Stimulated activated CD8-positive, alpha-beta memory T cell treated with anti-CD3 and anti-CD28 coated beads, Interleukin-4, amount 100 ng/mL, for 4 hours (primary cell): ENCODE measurements at places on chromosomes 6 and 20.
A peak's percentile ranks its signal among the peaks of the same experiment; 100 is the strongest.

DNA sequence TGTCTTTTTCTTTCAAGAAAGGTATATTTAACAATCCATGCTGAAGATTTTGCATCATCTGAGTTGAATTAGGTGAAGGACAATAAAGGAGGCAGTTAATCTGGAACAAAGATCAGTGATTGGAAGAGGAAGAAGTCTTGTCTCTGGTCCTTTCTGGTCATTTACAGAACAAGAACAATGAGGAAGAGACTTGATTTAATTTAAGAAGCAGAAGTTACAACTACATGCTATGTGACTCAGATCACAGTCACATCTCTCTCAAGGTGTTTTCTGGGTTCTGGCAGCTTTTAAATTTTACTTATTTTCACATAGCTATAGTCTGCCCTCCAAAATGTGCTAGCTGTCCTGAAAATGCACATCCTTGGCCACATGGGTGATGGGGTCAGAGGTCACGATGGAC, 53.5 kb upstream of the DEK start:
- no peak for DNase-seq

DNA sequence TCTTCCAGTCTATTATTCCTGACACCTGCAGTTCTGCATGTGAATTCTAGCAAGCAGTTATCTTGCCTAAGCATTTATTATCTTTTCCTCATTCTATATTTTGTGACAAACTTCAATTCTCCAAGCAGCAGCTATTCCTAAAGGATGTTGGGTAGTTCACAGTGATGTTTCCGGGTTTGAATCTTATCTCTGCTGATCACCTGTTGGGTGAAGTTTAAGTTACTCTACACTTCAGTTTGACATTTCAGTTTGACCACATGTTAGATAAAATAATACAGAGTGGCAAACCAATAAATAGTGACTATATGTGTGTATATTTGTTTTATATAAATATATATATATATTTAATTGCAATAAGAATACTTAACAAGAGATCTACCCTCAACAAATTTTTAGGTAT, 168.6 kb downstream of the ADGRG6 start:
- DNase-seq, result no peak

GRCh38 chr6:6248651-6249050, 71.8 kb downstream of the F13A1 start:
- DNase-seq, result no peak

GRCh38 chr6:123526128-123526527, 110.6 kb downstream of the TRDN start:
- no peak for DNase-seq

DNA sequence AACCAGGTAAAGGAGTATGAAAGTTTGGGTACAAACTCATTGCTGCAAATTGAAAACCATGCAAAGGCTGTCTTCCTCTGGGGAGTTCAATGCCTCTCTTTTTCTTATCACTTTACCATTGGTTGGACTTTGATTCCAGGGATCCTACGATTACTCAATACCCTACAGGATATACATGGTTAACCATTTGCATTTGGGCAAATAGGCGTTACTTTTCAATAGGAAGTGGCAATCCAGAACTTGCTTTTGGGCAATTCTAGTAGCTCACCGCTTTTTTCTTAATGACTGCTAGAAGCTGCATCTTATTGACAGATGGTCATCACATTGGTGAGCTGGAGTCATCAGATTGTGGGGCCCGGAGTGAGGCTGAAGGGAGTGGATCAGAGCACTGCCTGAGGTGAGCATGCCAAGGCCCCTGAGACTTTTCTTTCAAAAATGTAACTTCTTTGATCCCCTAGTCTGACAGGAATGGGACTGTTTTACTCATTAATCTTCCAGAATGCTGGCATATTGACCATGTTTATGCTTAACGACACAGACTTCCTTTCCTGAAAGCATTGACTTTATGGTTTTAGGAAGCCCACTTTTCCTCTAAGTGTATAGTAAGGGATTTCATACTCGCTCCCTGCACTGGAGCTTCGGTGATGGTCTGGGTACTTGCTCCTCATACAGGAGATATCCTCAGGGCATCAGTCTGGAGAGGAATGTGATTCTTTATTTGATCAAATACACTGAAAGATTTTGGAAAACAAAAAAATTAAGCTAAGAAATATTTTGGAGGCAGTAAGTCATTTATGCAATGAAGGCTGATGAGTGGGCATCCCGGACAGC, at the start of gene CCR6:
Gene CCR6, plus strand, starts transcription at position 270 of the 831 bp plus-strand sequence. CDS start 13,039 bp downstream, outside the sequence.
- DNase-seq, result no peak

DNA sequence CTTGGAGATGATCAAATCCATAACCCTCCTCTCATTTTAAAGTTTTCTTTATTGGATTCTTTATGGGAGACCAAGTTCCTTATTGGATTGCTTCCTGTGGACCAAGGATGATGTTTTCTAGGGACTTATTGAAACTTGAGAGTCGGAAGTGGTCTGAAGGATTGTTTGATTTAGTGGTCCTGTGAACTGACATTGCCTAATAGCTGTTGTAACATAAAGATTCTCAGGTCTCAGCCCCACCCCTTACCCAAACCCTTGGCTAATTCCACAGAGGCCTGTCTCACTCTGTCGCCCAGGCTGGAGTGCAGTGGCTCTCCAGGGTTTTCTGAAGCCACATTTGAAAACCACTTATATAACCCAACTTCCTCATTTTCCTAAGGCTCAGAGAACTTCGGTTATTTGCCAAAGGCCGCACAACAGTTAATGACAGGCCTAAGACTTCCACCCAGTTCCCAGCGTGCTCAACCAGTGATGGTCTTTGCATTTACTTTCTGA, 77.0 kb downstream of the ATXN1 start:
- DNase-seq, result no peak

- no peak for DNase-seq
These were observed 637 bp downstream of the TFB1M start for GRCh38 chr6:155313602-155314091.

- no peak for DNase-seq
These were observed 55.4 kb upstream of the TULP4 start for GRCh38 chr6:158256746-158257424.

GRCh38 chr20:48105526-48105925, 320.2 kb upstream of the SULF2 start:
- DNase-seq, result no peak

DNA sequence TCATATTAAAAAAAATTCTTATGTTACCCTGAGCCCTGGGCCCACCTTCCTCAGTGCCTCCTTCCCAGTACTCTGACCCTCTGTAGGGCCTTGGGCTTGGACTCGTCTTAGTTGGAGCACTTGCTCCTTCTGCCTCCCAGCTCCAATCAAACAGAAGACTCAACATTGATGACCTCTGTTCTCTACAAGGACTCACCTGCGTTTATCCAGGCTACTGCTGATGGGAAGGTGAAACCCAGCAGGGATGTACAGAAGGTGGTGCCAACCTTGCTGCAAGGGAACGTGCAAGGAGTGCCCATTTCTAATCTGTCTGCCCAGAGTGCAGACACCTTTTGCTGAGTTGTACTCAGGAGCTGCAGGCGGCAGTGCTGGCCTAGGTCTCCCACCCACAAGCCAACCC, 38.9 kb downstream of the FYN start:
- DNase-seq, result no peak

DNA sequence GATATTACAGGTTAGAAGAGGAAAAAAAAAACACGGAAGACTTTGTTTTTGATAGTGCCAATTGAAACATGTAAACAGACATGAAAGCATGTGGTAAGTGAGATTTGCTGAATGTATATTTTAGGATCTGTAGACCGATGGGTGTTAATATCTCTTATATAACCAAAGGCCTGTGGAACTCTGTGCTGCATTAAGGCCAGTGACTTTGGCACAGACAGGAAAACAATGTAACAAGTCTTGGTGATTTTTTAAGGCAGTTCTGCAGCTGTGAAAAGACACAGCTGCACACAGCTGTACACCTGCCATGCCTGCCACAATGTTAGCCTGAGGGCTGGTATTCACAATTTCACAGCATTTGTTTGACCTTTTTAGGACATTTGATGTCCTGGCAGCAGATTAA, 6.1 kb downstream of the SOBP start:
- DNase-seq, result no peak

DNA sequence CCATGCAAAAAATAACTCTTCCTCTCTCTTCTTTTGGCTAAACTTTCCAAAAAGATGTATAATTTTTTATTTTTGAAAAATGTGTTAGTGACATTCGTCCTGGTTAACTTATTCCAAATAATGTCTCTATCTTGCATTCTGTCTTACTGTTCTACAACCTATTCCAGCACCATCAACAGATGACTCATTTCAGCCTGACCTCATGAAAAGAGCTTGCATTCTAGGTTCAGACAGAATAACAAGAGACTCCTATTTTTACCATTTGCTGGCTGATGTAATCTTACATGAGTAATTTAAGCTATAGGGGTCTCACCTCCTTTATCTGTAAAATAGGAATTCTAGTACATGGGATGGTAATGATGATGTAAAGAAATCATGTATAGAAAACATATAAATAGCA, 109.0 kb downstream of the FUT9 start:
- no peak for DNase-seq

DNA sequence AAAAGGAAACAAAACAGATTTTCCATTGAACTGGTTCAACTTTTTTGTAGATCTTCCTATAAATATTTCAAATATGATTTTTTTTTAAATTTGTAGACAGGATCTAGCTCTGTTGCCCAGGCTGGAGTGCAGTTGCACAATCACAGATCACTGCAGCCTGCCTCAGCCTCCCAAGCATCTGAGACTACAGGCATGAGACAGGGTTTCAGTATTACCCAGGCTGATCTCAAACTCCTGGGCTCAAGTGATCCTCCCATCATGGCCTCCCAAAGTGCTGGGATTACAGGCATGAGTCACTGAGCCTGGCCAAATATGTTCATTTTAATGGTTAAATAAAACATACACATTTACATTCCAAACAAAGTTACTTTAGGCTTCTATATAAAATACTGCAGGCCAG, 33.6 kb downstream of the SAMHD1 start:
- no peak for DNase-seq

- no peak for DNase-seq
These were observed 43.5 kb upstream of the SLC9A8 start for GRCh38 chr20:49769048-49769581.

- no peak for DNase-seq
These were observed 20.1 kb downstream of the TOP1 start for GRCh38 chr20:41048461-41049301.

GRCh38 chr6:31737315-31737990, 1.1 kb upstream of the CLIC1 start:
- DNase-seq, result no peak

- no peak for DNase-seq
These were observed 290.9 kb upstream of the TSHZ2 start for GRCh38 chr20:52681288-52681687.

DNA sequence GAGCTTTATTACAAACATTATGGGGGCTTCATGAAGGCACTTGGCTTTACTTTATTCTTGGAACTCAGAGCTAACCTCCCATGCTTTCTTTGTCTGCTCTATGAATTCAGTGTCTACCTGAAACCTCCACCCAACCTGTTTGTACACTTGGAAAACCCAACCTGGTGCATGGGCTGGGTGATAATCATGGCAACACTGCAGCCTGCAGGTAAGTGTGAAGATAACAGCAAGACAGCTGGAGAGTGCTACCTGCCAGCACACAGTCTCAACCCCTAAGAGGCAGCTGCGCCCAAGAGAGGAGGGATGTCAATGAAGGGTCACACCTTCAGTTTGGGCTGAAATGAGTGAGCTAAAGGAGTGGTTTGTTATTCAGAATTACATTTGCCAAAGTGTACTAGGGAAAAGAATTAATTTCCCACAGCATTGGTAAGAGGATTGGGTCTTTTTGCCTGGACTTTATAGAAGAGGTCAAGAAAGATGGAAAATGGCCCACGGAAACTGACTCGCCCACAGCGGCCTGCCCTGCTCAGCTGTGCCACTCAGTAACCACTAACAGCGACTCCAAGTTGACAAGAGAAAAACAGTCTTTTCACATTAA, 24.4 kb downstream of the FOXQ1 start:
- no peak for DNase-seq

DNA sequence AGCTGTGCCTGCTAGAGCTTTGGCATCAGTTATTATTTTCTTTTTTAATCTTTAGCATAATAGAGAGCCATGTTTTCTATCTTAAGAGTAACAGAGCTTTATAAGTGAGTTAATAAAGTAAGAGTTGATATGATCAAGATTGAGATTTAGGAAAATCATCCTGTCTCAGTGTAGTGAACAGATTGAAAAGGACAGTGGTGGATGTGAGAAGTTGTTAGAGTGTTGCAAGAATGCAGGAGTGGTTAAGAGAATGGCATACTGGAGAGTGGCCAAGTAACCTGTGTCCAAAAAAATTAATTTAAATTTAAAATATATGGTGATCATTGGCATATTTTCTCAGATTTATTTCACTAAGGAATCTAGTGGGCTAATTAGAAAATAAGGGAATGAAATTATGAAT, 629.3 kb downstream of the GRIK2 start:
- DNase-seq, result no peak

DNA sequence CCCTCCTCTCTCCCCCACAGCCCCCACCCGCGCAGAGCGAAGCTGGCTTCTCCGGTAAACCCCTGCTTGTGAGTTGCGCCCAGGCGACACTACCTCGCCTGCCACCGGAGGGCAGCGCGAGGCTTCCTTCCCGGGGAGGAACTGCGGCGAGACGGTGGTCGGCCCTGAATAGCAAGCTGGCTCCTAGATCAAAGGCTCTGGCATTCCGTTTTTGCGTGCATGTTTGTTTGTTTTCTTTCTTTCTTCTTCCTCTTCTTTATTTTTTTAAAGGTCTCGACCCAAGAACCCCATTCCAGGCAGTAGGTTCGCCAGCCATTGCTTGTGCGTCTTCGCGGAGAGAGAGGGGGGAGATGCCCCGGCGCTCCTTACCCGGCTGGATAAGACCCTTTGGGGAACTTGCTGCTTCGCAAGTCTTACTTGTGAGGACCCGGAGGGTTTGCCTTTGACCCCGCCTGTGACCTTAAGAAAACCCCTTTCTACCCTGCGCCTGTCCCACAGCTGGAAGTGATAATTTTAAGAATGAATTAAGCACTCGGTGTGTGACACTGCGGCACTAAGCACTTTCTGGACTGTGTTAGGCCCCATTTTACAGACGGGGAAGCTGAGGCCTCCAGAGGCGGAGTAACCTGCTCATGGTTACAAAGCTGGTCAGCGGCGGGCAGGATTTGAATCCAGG, 92.7 kb upstream of the SIRPA start:
- DNase-seq, result no peak

GRCh38 chr6:47477497-47478232, at the start of gene CD2AP:
Gene CD2AP, plus strand, starts transcription at chr6:47477789. Its CDS starts 456 bp downstream, at chr6:47478245.
- peak; percentile 79 for DNase-seq

- peak; percentile 67 for DNase-seq
These were observed 497 bp downstream of the ACSS1 start for GRCh38 chr20:25057234-25058050.

DNA sequence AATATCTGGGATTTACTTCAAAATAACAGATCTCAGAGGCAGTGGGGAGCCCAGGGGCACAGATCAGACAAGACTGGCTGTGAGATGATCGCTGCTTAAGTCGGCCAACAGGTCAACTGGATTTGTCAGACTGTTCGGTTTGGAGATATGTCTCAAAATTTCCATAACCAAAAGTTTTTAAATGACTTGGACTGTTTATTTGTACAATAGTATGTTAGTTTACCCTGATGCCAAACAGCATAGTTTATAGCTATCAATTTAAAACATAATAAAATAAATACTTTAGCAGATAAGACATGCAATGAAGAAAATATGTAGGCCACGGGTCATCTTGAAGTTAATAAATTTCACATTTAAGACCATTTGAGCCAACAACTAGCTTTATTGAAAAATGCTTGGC, 126.7 kb downstream of the IRF4 start:
- no peak for DNase-seq
